ENCODE measurements at places on chromosomes 6 and 20. TPM values are rescaled to one million over a fixed set of nuclear protein-coding genes. Genes with fewer than 3 reads are reported as not detected.

The GMPR gene
- 2.1 TPM for total RNA-seq

The PI3 gene
- not detected for total RNA-seq

The CST3 gene
- 0.72 TPM for total RNA-seq

The ARFGEF3 gene
- total RNA-seq, result 0.47 TPM

The PNPLA1 gene
- total RNA-seq, result not detected

The CCN5 gene
- total RNA-seq, result not detected

The POU5F1 gene
- total RNA-seq, result not detected

The HUS1B gene
- 2.1 TPM for total RNA-seq

The C20orf144 gene
- 0.26 TPM for total RNA-seq

The MOCS3 gene
- total RNA-seq, result 5.7 TPM

The LY6G6D gene
- not detected for total RNA-seq

The CNR1 gene
- not detected for total RNA-seq

The ALDH8A1 gene
- total RNA-seq, result 1.2 TPM

The GJA10 gene
- not detected for total RNA-seq

The GGTLC1 gene
- not detected for total RNA-seq

The SMOC2 gene
- total RNA-seq, result not detected

The OLIG3 gene
- total RNA-seq, result not detected

The POU3F2 gene
- not detected for total RNA-seq

The SLPI gene
- total RNA-seq, result not detected

The METTL24 gene
- total RNA-seq, result not detected

The ZC2HC1B gene
- total RNA-seq, result not detected

The RSPH9 gene
- not detected for total RNA-seq

The FLRT3 gene
- not detected for total RNA-seq
